SK-N-SH (cell line): ENCODE measurements at places on chromosomes 2 and 18. TPM values are rescaled to one million over a fixed set of nuclear protein-coding genes. Genes with fewer than 3 reads are reported as not detected.

The CYBRD1 gene
- 21.1 and 34.8 TPM in 2 replicates for polyA plus RNA-seq

The MLPH gene
- polyA plus RNA-seq, result 84.8 and 93.6 TPM in 2 replicates

The CABYR gene
- polyA plus RNA-seq, result 15.0 and 15.2 TPM in 2 replicates

DNA sequence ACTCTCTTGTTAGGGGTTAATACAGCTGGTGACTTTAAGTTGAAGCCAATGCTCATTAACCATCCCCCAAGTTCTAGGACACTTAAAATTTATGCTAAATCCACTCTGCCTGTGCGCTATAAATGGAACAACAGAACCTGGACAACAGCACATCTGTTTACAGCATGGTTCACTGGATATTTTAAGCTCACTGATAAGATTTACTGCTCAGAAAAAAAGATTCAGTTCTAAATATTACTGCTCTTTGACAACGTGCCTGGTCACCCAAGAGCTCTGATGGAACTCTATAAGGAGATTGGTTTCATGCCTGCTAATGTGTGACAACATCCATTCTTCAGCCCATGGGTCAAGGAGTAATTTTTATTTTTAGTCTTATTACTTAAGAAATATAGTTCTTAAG lies 27.5 kb downstream of the RNF103 start:
- DNase-seq, result no peak

DNA sequence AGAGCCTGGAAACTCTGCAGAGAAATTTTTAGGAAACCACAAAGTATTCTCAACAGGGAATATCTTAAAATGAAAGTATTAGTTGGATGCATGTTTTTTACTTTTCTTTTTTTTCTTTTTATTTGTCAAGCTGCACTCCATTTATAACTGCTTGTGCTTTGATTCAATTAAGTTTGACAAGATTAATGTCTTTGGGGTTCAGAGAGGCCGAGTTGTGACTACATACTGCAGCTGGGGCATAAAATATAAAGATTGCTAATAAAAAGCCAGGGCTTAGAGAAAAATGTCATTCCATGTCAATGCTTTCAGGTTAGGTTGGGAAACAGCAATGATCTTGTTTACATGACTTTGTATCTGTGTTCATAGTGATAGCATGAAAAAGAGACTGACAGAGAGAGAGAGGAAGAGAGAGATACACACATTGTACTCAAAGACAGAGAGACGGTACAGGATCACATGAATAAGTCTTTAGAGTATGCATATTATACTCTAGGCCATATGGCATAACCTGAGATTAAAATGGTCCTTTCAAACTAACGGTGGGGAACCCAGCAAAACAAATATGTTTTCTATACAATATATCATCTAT lies 1022.3 kb upstream of the CNTNAP5 start:
- no peak for DNase-seq

DNA sequence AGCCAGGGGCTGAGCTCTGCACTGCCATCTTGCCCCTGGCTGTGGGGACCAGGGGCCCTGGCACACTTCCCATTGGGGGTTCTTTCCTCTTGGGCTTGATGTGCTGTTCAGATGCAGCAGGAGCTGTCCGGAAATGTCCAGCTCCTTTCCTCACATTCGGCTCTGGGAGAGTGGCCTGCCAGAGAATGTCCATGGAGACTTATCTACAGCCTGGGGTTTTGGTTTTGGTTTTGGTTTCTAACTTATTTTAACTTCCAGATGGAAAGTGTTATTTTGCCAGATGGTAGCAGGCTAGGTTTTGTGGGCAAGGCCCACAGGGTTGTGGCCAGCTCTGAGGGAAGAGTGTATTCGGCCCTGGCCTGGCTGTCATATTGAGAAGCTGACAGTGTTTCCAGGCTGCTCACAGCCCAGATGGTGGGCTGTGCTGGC lies 177.3 kb downstream of the ANKRD30B start:
- DNase-seq, result no peak

DNA sequence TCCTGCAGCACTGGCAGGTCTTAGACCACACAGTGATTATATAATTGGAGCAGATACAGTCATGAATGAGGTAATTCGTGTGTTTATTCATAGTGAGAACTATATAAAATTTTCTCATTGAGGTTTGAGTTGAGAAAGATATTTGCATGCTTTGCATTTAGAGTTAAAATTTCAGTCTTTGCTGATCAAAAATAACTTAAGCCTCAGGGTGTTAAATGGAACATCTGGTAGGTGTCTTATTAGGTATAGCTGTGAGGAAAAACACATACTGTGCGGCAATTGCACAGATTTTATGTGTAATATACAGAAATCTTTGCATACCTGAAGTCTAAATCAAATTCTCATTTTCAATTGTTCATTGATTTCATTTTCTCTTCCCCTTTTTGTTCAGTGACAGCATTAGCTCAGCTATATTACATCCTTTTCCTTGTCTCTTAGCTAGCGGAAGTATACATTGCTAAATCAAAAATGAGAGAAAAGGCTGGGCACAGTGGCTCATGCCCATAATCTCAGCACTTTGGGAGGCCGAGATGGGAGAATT lies 21.2 kb downstream of the GORASP2 start:
- no peak for DNase-seq

GRCh38 chr2:98457045-98457696 lies 12.5 kb downstream of the INPP4A start:
- DNase-seq, result no peak

DNA sequence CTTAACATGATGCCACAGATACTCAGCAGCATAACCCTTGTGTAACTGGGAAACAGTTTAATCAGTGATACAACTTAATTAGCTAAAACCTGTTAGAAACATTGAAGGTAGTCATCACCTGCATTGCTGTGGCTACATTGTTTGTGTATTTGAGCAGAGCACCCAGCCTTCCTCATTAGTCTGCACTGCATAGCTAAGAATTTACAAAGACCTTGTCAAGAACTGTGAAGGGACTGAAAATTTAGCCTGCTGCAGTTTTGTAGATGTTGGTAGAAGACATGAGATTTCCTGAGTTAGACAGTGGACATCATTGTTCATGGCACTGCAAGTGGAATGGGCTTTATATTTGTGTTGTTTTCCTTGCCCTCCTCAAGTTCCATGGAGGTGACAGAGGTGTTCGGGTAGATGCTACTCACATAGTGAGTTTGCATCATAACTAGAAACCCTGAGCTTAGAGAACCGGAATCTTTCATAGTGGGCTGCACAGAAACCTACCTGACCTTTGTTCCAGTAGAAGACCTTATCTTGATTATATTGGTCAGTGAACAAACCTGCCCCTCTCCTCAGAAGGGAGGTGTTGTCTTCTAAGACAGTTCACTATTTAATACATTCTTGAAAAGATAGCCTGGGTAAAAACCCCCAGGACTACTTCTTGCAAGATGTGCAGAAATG lies 12.5 kb downstream of the VAPA start:
- no peak for DNase-seq
